ENCODE measurements at places on chromosomes 6 and 20.

DNA sequence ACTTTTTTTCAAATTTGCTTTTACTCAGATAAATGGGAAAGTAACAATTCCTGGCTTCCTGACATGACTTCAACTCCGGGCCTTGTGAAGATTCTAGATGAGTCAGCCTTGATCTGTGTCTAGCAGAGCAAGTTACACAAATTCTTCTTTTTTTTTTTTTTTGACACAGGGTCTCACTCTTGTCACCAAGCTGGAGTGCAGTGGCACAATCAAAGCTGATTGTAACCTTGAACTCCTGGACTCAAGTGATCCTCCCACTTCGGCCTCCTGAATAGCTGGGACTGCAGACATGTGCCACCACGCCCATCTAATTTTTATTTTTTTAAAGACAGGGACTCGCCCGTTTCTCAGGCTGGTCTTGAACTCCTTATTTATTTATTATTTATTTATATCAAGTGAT is 7.3 kb upstream of the ARHGAP18 start:
- DNase-seq: no peak

- DNase-seq: no peak
These were observed 76.8 kb downstream of the UNC5CL start for GRCh38 chr6:40962241-40962640.

- no peak for DNase-seq
These were observed 5.5 kb downstream of the CASP8AP2 start for GRCh38 chr6:89834884-89835792.

- DNase-seq: no peak
These were observed 88.2 kb downstream of the GJA1 start for GRCh38 chr6:121523628-121524027.

DNA sequence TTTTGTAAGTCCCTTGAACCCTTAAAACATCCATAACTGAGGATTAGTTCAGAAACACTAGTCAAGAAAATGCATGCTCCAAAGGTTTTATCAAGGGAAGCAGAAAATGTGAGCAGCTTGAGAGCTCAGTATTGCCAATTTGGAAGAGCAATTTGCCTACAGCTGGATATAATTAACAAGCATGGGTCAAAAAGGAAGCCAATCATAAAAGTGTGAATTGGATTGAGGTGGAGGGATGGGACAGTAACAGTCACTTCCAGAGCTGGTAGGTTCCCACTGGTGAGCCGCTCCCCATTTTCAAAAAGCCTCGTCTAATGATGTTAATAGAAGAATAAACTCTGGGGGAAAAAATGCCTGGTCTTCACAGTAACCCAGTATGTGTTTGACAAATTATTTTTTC is 5.0 kb upstream of the PTPRK start:
- DNase-seq: no peak

- no peak for DNase-seq
These were observed 243.5 kb upstream of the PREP start for GRCh38 chr6:105646391-105646867.

DNA sequence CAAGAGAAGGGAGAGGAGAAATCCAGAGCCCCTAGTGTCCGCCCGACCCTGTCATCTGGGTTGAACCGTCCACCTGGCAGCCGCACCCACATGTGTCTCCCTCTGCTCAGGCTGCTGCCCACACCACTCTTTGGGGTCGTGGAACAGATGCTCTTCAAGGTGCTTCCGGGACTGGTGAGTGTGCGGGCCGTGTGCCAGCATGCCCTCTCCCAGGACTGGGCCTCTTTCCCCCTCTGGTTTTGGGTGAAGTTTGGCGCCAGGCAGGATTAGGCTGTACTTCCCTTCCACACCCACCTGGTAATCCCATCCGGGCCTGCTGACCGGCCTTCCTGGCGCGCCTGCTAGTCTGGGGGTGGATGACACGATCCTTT is 7.9 kb downstream of the BPIFB3 start:
- DNase-seq: no peak

DNA sequence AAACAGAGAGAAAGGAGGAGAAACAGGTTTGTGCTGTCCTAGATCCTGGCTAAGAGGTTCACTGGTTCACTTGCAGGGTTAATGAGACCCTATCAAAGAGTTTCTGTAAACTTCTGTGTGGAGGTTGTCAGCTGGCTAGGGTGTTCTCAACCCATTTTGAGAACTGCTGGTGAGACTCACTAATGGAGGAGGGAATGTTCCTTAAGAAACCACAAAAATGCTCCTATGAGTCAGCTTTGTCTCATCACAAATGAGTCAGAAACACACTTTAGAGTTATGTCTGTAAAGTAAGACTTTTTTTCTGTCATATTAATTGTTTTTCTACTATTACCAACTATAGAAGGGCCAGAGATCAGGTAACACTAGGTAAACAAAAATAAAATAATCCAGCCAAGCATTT is 884.4 kb downstream of the PHF3 start:
- no peak for DNase-seq

GRCh38 chr6:70150521-70150920 is 152.4 kb downstream of the COL9A1 start:
- DNase-seq: no peak

DNA sequence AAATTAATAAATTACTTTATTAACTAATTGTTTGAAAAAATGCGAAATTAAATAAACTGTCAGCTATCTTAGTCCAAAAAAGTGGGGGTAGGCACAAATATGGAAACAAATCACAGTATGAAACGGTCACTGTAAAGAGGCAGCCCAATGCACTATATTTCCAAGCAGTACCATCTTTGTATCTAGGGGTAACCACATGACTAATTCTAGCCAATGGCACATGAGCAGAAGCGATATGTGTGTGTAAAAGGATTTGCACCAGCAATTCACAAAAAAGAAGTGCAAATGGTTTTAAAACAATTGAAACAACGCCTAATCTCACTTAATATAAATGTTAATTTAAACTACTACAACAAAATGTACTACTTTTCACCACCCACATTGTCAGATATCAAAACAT is 164.9 kb upstream of the PRND start:
- no peak for DNase-seq

DNA sequence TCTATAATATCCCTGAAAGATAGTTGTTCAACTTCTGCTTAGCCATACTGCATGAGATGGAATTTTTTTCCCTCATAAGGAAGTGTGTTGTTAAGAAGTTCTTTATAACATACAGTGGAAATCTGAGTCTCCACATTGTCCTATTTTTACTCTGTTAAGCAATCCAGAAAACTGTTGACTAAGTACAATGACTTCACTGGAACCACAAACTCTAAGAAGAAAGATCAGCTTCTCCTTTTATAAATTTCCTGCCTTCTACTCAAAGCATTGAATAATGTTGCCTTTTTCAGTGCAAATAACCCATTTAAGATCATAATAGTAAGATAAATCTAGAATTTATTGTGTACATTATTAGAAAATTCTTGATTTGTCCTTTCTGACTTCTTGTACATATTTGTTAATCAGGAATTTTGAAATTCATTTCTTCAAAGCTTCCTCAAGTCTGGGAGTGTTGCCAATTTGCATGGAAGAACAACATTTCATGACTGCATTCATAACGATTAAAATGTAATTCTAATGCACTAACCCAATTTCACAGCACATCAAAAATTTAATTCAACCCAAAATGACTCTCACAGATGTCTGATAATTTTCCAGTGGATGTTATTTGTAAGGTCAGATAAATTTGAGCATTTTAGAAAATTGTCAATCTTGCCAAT is 45.6 kb upstream of the ANKEF1 start:
- DNase-seq: no peak

- DNase-seq: no peak
These were observed 279.0 kb upstream of the ZFP64 start for GRCh38 chr20:52470561-52470960.

DNA sequence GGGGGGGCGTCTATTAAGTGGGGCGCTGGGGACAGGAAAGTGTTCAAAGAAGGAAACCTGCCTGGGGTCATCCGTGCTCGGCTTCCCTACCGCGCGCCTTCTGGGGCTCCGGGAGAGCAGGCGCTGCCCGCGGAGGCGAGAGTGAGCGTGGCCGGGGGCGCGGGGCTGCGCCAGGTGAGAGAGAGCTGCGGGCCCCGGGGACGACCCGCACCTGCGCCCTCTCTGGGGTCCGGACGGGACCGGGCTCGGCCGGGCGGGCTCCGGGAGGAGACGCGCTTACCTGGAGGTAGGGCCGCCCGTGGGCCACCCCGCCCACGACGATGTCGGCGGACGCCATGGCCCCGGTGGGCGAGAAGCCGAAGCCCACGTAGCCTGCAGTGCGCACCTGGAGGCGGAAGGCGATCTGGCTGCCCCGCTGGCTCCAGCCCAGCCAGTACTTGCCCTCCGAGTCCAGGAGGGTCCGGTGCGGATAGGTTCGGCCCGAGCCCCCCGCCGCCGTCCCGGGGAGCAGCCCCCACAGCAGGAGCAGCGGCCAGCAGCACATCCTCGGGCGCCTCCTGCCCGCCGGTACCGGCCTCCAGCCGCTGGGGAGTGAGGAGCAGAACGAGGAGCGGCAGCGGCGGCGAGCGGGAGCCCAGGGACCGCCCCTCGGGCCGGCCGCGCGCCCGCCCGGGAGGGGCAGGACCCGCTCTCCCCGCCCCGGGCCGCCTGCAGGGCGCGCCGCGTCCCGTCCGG is at the start of gene MOXD1:
Gene MOXD1, minus strand, starts transcription at position 593 of the 735 bp plus-strand sequence. Its CDS starts 49 bp downstream, at position 544.
- DNase-seq: peak; percentile 20

DNA sequence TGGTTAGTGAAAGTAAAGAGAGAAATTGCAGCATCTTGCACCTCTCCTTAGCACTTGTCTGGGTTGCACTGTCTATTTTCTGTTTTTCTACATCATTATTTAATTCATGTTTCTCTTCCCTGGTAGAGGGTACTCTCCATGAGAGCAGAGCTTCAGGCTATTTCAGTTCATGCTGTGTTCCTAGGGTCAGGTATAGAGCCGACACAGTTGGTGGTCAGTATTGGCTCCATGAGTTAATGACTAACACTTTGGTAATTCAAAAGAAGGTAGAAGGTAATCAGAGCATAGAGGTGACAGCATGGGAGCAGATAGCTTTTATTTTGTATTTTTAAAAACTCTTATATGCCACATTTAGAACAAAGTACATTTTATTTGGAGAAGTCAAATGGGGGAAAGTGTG is 42.7 kb downstream of the RIMS1 start:
- no peak for DNase-seq

GRCh38 chr6:79421707-79422484 is 115.3 kb downstream of the LCA5 start:
- DNase-seq: peak; percentile 69

DNA sequence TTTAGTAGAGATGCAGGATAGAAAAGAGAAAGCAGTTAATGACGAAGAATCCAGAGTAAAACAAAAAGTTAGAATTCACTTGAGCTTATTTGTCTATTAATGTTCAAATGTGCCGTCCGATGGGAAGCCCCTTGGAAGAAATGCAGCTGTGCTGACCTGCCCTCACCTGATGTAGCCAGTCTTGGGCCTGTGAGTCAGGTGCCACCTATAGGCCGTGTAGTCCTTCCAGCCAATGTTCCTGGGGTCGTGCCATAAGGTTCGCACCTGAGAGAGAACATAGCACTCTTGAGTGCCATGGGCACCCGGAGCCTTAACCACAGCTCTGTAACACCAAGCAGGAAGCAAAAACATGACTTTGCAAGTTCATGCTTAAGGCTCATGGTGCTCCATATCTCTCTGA is 32.4 kb downstream of the THBS2 start:
- no peak for DNase-seq

DNA sequence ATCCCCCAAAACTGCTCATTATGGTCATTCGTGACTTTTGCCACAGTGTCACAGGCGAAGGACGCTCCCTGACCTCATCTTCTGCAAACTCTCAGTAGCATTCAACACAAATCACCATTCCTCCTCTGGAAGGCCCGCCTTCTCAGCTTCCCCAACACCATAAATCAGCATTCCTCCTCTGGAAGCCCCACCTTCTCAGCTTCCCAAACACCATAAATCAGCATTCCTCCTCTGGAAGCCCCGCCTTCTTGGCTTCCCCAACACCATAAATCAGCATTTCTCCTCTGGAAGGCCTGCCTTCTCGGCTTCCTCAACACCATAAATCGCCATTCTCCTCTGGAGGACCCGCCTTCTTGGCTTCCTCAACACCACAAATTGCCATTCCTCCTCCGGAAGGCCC is 288.0 kb upstream of the AGPAT4 start:
- DNase-seq: no peak

- DNase-seq: no peak
These were observed 56.9 kb downstream of the RTN4IP1 start for GRCh38 chr6:106572436-106572835.

- DNase-seq: no peak
These were observed 269.0 kb downstream of the COL12A1 start for GRCh38 chr6:74936886-74937285.

DNA sequence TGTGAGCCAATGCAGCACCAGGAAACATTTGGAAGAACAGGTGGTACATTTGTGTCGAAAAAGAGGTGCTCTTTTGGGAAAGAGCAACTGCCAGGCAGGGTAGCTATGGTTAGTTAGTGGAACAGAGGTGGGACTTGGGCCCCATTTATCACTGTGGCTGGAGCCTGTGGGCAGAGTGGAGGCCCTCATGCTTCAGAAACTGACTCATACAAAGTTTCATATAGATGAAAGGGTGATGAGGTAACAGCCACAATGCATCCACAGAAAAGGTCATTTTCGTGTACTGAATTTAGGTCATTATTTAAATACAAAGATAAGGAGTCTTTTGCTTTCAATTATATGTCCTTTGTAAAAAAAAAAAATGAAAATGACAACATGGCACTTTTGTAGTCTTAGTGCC is 76.4 kb upstream of the HS3ST5 start:
- no peak for DNase-seq

GRCh38 chr6:32148289-32149091 is 3.2 kb downstream of the PRRT1 start:
- peak; percentile 77 for DNase-seq

DNA sequence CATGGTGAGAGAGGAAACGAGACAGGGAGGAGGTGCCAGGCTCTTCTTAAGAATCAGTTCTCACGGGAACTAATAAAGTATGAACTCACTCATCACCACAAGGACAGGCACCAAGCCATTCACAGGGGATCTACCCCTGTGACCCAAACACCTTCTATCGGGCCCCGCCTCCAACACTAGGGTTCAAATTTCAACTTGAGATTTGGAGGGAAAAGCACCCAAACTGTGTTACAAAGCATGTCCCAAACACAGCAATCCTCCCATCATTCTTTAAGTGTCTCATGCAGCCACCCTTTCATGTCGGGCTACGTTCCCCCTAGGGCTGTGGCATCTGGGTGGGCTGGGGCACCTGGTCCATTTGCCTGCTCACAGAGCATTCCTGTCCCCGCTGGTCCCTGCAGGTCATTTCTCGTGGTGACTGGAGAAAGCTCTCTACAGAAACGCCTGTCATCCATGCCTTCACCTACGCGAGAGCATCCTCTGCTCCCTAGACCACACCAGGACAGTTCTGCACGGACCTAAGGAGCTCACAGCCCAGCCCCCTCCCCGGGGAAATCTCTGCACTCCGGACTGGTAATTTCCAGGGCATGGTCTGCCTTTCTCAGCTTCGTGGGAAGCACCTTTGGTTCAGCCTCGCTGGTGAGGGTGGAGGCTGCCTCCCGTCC is 79.6 kb downstream of the TTLL2 start:
- DNase-seq: no peak

- DNase-seq: no peak
These were observed 18.6 kb downstream of the ZNFX1 start for GRCh38 chr20:49259284-49259683.

GRCh38 chr6:54846857-54847674 is 495 bp downstream of the FAM83B start:
- DNase-seq: no peak

GRCh38 chr20:59094576-59094975 is 52.0 kb upstream of the PRELID3B start:
- DNase-seq: no peak
